Head of caudate nucleus (tissue), 42 donors: ENCODE measurements at places on chromosomes 3 and 15.

DNA sequence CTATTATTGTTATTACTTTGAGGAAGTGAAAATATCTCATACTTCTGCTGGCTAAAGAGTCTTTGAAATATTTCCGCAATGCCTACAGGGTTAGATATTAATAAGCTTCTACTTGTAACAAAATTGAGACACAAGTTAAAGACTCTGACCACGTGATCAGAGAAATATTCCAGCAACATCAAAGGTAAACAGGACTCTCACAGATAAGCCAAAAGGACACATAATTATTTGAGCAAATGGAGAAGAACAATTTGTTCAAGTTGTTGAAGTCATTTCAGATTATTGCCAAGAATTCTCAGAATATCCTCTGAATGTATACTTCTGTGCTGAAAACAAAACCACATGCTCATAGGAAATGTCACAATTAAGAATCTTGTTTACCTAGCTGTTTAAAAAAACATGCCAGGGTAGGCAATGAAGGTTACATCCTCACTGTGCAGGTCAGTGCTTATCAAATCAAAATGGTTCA, 225.8 kb upstream of the ALCAM start:
- DNase-seq: no peak

DNA sequence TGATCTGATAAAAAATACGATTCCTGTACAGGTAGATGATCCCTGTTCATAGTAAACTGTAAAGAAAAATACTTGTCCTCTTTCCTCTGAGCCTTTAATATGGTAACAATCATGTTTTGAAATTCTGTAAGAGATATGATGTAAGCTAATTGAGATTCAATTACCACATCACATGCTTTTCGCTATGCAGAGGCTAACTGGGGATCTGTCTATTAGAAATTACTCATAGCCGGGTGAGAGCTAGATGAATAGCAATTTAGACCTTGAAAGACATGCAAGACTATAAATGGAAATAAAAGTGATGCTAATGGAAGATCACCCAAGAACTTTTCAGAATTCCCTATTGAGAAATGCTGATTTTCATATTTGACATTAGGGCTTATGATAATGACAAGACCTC, 579.9 kb upstream of the ZNF717 start:
- no peak for DNase-seq

DNA sequence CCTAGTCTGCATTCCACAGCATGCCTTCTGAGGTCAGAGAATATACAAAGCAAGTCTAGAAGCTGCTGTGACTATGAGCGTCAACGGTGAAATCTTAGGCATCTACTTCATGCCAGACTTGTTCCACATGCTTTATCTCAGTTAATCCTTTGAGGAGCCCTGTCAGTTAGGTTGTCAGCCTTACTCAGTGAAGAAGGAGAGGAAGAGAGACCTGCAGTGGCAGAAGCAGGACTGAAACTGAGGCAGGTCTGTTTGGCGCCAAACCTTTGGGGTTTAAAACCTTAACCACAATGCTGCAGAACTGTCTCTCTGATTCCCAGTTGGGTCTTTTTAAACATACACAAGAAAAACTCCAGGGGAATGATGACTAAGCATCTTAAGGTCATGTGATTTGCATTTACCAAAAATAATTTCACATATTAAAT, 139.0 kb upstream of the LIPC start:
- DNase-seq: no peak

DNA sequence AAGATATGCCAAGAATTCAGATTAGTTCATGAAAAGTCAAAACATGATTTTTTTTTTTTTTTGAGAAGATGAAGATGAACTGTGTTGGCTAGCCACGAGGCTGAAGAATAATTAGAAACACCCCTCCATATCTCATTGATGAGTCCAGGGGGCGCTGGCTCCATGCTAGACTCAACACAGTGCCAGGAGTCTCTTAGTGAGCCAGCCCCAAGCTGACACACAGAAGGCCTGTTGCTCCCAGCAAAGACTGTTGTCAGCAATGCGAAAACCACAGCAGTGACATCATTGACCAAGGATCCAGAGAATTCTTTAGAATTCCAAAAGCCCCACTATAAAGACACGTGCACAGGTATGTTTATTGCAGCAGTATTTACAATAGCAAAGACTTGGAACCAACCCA, 185.2 kb downstream of the ANXA2 start:
- DNase-seq: no peak

GRCh38 chr15:73683777-73684580, at the start of gene CD276:
TSS of gene CD276 (plus strand) at chr15:73684383. CDS start at chr15:73699640, 15,257 bp downstream.
- peak; percentile 53 for DNase-seq

GRCh38 chr3:123695731-123696640, 111.1 kb upstream of the HACD2 start:
- DNase-seq: no peak

GRCh38 chr3:101780661-101781060, 1.6 kb downstream of the NXPE3 start:
- DNase-seq: peak; percentile 65

GRCh38 chr3:111319598-111319997, 222.4 kb upstream of the CD96 start:
- no peak for DNase-seq
